NCI-H1436 (cell line): ENCODE measurements at places on chromosomes 6 and 20.
A peak's percentile ranks its signal among the peaks of the same experiment; 100 is the strongest.

- no peak for DNase-seq
Measured at GRCh38 chr6:2554651-2555260, 196.0 kb downstream of the MYLK4 start.

- DNase-seq = no peak
Measured at GRCh38 chr6:163414946-163415619, 565 bp downstream of the QKI start.

GRCh38 chr6:3873051-3873450 is 23.9 kb downstream of the FAM50B start:
- DNase-seq = no peak

GRCh38 chr6:159301810-159302593 is 132.8 kb downstream of the FNDC1 start:
- no peak for DNase-seq

- DNase-seq = no peak
Measured at GRCh38 chr20:19137641-19138040, 74.8 kb upstream of the SLC24A3 start.

GRCh38 chr6:90088009-90088408 is 193.7 kb downstream of the GJA10 start:
- peak; percentile 16 for DNase-seq
